ENCODE measurements at places on chromosomes 5 and 9. TPM values are rescaled to one million over a fixed set of nuclear protein-coding genes. Genes with fewer than 3 reads are reported as not detected.

- DNase-seq: no peak
Observed at GRCh38 chr9:8649160-8649559, 849.6 kb upstream of the DMAC1 start.

DNA sequence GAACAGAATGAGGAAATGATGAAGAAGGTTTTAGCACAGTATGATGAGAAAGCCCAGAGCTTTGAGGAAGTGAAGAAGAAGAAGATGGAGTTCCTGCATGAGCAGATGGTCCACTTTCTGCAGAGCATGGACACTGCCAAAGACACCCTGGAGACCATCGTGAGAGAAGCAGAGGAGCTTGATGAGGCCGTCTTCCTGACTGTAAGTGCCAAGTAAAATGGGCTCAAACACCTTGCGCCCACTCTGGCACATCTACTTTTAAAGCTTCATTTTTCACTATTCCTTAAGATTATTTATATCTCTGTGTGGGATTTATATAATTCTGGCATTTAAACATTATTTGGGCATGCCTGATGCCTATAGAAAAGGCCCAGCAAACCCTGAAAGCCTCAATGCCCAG is 55.6 kb downstream of the CMYA5 start:
- DNase-seq: no peak

DNA sequence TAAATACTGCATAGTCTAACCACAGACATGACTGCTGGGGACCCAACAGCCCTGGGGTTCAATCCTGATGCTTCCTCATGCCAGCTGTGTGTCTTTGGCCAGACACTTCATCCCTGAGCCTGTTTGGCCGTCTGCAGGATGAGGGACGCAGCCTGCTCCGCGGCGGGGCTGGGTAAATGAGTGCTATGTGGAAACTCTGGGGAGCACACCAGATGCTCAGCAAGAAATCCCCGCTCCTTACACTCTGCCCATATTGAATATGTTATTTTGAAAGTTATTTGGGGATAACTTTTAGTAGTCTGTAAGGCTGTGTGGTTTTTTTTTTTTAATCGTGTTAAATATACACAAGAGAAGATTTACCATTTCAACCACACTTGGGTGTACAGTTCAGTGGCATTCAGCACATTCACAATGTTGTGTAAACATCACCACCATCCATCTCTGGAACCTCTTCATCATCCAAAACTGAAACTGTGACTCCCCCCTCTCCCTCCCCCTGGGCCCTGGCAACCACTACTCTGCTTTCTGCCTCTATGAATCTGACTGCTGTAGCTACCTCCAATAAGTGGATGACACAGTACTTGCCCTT is 42.7 kb downstream of the SH3PXD2B start:
- no peak for DNase-seq

Gene PTPN3
- total RNA-seq: 7.0 TPM

DNA sequence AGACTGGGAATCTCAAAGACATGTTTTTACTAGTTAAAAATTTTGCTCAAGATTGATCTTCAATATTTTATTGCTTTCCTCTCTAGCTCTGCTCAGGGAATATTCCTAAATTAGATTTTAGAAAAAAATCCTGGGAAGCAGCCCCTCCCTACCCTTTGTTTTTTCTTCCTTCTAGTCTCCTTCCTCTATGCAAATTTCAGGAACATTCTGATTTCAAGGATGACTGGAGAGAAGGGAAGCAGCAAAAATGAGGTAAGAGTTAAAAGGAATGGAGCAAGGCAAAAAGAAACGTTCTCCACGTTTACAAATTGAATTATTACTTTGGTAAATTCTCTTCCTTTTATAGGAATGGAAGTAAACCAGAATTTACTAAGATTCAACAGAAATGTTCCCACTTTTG is 493.4 kb upstream of the TUSC1 start:
- DNase-seq: no peak

GRCh38 chr5:3995954-3996619 is 400.5 kb downstream of the IRX1 start:
- no peak for DNase-seq

GRCh38 chr5:21419383-21419782 is 1431.4 kb upstream of the CDH18 start:
- no peak for DNase-seq

DNA sequence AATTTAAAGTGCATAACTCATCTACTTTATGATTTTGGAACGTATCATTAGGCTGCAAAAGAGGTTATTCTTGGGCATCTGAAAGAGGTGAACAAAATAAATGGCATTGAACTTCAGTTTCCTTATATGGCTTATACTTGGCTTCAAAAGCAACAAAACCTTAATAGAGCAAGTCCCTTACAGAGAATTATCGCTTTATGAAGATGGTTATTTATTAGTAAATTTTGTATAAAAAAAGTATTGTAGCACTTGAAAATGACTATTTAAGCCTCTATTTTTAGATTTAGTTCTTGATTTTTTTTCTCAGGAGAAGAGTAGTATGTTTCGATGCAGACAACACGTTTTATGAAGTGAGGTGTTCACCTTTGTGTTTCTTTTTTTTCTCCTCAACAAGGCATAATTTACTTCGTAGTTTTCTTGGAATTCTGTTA is 2.0 kb downstream of the ERBIN start:
- no peak for DNase-seq

Gene SLC25A2
- 4.4 TPM for total RNA-seq

Gene DCAF12
- total RNA-seq: 120 TPM

- no peak for DNase-seq
Observed at GRCh38 chr5:55600497-55601203, 65.9 kb upstream of the PLPP1 start.

Gene PCAT7
- total RNA-seq: 5.4 TPM

GRCh38 chr5:3056866-3057265 is 305.4 kb upstream of the IRX2 start:
- DNase-seq: no peak

- DNase-seq: no peak
Observed at GRCh38 chr5:40204144-40204543, 475.6 kb upstream of the PTGER4 start.

Gene ATOX1
- total RNA-seq: 145 TPM

DNA sequence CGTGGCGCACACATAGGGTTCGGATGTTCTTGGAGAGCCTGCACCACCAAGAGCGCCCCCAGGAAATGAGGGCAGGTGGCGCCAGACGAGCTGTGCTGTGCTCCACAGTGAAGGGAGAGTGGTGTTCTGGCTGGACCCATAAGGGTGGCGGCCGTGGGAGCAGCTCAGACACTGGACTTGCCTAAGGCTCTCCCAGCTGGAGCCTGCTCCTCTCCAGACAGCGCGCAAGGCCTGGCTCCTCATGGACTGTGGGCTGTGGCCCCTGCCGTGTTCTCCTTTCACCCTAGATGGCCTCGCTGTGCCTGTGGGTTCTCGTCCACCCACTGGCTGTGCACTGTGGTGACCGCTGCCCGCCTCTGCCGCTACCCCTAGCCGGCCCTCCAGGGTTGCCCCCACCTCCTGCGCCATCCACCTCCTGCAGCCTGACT is 92.9 kb downstream of the EHMT1 start:
- no peak for DNase-seq

DNA sequence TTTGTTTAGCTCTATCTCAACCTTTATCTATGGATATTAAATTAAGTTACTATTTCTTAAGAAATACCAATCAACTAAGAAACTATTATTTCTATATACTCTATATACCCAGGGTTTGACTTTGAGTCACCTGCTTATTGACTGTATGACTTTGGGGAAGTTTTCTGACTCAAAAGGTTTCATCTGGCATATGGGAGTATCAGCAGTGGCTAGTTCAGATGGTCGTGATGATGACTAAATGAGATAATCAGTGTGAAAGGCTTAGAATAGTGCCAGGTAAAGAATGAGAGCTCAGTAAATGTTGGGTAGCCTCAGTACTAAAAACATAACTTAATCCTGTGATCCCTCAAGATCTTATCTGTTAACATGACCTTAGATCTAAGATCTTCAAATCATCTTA is 179.7 kb upstream of the ISL1 start:
- no peak for DNase-seq

Gene SLIT3
- 7.8 TPM for total RNA-seq

DNA sequence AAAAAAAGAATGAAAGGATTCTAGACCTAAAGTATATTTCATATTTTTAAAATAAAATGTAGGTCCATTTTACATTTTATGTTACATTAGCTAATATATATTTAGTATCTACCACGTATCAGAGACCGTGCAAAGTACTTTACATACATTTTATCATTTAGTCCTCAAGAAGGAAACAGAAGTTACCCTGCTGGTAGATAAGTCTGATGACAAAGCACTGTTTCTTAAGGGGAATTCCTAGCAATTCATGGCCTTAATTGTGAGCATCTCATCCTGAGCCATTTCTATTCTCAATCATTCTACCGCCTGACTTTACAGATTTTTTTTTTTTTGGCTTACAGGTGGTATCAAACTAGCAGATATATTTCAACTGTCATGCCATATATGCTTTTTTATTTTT is 367.7 kb downstream of the PRELID2 start:
- DNase-seq: no peak

DNA sequence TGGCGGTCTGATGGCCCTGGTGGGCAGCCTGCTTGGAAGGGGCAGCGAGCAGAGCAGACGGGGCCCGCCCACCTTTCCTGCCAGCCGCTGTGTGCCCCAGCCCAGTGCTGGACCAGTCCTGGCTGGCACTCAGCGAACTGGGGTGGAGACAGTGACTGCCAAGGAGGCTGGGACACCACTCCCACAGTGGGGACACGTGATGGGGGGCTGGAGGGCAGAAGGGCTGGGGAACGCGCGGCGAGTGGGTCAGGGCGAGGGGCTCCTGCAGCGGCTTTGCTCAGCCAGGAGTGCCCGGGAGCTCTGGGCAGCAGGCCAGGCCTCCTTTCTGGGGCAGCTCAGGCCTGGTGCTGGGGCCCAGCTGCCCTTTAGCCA is 19.5 kb downstream of the NCS1 start:
- DNase-seq: no peak

- peak; percentile 59 for DNase-seq
Observed at GRCh38 chr9:93071464-93071863, 13.0 kb downstream of the SUSD3 start.

Gene DOK3
- 10.7 TPM for total RNA-seq

Gene PLAC8L1
- total RNA-seq: 7.8 TPM

DNA sequence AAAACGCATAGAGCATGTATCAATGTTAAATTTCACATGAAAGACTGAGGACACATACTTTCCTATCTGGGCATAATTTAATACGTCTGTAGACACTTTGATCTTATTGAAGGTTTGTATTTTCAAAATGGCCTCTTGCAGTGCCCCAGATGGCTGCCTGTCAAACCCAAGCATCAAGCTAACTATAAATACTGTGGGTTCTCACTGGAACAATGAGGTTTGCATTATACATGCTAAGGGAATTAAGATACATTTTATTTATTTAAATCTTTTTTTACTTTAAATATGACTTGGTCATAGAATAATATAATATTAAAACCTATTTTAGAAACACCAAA is 702.9 kb upstream of the GRAMD2B start:
- DNase-seq: no peak

DNA sequence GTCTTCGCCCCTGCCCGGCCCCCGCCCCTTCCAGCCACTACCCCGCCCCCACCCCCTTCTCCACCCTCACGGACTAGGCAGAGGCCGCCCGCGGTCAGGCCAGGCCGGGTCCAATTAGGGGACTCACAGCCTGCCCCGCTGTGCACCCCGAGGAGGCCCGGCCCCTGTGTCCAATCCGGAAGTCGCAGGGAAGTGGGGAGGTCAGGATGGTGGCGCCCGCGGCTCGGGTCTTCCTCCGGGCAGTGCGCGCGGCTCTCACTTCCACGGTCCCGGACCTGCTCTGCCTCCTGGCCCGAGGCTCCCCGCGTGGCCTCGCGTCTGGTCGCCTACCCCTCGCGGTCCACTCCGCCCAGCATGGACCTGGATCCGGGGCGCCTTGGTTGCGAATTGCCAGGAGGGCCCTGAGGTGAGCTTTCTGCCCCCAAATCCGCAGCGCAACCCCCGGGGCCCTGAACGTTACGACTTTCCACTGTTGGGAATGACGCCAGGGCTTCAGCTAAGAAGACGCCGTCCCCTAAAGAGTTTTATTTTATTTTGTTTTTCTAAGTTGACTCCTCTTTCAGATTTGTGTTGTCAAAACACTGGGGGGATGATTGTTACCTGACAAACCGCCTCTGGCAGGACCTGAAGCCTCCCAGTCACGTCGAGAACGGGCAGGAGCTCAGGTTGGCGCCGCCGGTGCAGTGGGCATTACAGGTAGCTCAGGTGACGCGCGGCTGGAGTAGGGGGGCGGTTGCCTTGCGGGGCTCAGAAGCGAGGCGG is 763 bp upstream of the IRX2 start:
- DNase-seq: no peak

- no peak for DNase-seq
Observed at GRCh38 chr5:37272511-37272910, 23.3 kb upstream of the CPLANE1 start.

GRCh38 chr9:108674766-108675530 is 180.8 kb downstream of the ACTL7B start:
- DNase-seq: no peak

DNA sequence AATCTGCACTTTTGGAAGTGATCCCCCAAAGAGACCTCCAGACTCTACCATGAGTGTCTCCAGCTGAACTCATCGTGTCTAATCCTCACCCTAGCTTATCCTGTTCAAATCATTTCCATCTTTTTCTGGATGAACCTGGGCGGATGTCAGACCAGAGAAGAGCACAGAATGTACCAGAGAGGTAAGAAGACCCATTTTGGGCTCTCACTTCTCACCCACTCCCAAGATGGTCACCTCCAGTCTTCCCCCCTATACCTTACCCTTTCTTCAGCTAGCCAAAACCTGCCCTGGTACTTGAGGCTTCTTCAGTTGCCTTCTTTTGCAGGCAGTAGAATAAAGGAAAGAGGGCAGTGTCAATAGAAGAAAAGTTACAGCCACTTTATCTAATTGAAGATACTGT is 27.9 kb upstream of the ANXA2R start:
- no peak for DNase-seq

Gene EQTN
- total RNA-seq: 33.0 TPM

Gene LHX6
- 11.5 TPM for total RNA-seq

DNA sequence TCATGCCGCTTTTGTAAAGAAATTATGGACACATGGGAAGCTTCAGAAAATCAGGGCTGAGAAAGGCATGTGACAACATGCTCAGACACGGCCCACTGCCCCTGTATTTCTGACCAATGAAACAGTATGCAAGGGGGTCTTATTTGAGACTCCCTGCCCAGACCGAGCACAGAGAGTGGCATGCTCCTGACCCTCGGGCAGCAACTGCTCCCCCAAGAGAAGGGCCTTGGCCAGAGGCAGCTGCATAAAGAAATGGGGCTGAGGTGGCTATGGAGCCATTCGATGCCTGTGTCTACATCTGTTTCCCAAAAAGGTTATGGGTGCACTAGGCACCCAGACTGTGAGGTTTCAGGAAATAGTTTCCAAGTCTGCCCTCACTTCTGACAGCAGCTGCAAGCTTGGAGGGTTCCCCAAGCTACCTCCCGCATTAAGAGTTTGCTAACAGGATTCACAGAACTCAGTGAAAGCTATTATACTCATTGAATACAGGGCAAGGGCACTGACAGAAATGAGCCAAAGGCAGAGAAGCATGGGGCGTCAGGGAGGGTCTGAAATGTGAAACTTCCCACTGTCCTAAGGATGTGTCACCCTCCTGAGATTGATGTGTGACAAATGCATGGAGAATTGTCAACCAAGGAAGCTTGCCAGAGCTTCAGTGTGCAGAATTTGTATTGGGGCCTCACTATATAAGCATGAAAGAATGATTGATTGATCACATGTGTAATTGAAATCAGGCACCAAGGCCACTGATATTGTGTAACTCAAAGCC is 94.3 kb downstream of the DAP start:
- DNase-seq: no peak

All from testis (tissue), 5 donors.